ENCODE measurements at places on chromosomes 4 and X.

DNA sequence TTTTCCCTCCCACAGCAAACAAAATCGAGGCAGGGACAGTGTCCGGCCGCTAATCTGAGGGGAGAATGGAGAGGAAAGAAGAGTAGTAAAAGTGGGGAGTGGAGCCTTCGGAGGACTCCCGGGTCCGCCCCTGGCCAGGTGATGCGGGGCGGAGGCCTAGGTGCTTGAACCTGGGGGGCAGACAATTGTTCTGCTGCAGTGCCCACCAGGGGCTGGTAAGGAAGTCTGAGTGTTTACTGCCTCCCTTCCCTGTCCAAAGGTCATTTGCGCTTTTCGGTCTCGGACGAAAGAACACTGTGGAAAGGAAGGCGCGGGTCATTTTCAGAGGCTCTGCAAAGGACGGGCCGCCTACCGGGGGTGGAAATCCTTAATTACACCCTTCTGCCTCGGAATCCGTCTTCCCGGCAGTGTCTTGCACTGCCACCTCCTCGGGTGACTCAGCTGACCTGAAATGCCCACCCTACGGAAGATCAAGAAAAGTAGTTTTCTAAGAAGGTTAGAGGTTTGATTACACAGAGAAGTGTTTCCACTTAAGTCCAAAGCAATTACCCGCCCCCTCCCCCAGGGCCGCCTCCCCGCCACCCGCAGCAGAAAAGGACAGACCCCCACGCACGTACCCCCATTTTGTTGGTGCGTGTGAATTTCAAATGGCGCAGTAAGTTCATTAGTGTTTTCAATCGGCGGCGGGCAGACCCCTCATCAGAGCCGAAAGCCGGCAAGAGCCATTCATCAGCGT is 99.9 kb upstream of the TENM3 start:
- no peak for DNase-seq

- no peak for DNase-seq
Observed at GRCh38 chr4:170080496-170080895, 9.3 kb downstream of the AADAT start.

GRCh38 chr4:8268211-8268610 is 1.3 kb upstream of the HTRA3 start:
- DNase-seq = no peak

DNA sequence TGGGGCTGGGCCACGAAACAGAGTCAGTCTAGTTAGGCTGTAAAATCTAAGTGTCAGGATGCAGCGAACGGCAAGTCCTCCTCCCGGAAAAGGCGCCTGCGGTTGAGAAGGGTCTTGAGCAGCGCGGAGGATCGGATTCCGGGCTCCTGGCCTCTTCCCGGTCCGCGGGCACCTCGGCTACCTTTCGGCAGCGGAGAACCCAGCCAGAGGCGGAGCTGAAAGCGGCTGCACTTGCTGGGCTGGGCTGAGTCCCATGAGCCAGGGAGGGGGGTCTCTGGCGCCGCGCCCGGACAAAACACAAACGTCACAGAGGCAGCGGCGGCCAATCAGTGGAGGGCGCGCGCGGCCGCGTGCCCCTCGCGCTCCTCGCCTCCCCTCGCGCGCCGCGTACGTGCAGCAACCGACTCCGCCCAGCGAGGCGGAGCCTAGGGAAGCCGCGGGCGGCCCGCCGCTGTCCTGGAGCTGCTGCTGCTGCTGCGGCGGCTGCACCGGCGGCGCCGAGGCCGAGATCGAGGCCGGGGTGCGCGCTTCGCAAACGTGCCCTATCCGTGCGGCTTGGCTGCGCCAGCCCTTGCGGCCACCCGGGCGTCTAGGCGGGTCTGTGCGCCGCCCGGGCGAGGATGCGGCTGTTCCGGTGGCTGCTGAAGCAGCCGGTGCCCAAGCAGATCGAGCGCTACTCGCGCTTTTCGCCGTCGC is at the start of gene PDK3:
Gene PDK3 (plus strand): TSS at position 451 of the 696 bp plus-strand sequence. CDS start 170 bp downstream, at position 621.
- DNase-seq = peak; percentile 89

- no peak for DNase-seq
Observed at GRCh38 chrX:2301901-2302300, 198.9 kb downstream of the DHRSX start.

DNA sequence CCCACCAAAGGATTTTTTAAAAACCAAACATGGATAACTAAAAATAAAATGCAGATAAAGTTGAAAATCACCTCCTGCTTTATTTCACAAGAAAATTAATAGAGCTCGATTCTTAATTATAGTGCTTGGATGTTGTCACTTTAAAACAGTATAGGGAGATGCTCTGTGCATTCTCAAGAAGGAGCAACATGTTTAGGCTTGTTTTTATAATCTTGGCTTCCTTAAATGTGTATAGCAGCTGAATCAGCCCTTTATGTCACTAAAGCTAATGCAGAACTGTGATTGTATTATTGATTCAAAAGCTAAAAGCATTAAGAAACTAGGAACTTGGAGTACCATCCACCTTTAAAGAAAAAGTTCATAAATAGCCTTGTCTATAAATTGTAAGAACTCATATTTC is 12.9 kb downstream of the UTP3 start:
- no peak for DNase-seq

- peak; percentile 88 for DNase-seq
Observed at GRCh38 chrX:48802089-48802904, 430 bp downstream of the HDAC6 start.

GRCh38 chrX:103734125-103734760 is 23.5 kb downstream of the TMEM31 start:
- DNase-seq = no peak

DNA sequence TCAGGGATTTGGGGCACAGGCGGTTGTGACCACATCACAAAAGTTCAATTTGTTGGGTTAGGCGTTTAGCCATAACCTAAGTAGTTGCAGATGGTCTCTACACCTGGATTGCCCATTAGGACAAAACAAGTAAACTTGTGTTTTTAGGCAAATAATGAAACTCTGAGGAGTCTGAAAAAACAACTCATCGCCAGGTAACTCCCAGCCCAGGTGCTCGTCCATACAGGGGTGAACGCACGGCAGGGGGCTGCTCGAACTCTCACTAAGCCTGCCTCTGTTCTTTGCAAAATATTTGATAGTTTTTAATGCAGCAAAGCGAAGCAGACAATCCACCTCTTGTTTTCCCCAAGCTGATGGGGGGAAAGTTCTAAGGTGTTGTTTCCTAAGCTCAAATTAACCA is 559 bp upstream of the RHOH start:
- no peak for DNase-seq

- DNase-seq = no peak
Observed at GRCh38 chr4:131603705-131604104, 1545.4 kb upstream of the PCDH10 start.
